Hematopoietic multipotent progenitor cell treated with erythropoietin and hydrocortisone succinate and interleukin-3 and kit ligand, for 4 days (in vitro differentiated cells): ENCODE measurements at places on chromosomes 7 and 10.

DNA sequence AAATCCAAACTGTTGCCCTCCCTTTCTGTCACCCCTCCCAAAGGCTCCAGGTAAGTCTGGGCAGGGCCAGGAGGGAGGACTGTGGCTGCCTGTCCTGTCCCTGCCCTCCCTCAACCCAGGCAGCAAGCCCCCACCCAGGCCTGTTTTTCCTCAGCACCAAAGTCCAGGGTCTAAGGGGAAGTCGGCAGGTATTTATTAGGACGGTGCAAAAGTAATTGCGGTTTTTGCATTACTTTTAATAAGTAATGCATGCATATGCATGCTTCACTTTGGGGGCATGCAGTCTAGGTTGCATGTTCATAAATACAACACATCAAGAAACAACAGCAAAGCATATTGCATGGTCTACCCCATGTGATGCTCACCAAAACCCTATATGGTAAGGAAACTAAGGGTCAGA is 15.2 kb upstream of the HABP2 start:
- no peak for DNase-seq

GRCh38 chr7:31251441-31251840 is 89.1 kb downstream of the NEUROD6 start:
- DNase-seq = no peak

- no peak for DNase-seq
Measured at GRCh38 chr7:87513735-87514335, 38.4 kb upstream of the ABCB4 start.

DNA sequence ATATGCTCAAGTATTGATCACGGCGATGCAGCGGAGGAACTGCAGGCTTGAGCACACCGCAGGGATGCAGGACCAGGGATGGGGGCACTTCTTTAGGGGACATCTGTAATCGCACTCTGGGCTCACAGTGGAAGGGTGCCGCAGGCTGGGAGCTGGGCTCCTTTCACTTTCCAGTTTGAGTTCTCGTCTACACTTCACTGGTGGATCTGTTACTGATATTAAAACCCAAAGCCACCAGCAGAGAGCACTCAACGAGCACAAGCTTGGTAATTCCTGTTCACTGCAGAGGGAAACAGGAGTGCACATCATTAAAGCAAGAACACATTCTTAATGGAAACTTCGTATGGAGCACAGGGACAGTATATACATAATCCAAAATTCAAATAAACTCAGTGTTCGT is 91.3 kb downstream of the PARD3 start:
- DNase-seq = peak; percentile 49

DNA sequence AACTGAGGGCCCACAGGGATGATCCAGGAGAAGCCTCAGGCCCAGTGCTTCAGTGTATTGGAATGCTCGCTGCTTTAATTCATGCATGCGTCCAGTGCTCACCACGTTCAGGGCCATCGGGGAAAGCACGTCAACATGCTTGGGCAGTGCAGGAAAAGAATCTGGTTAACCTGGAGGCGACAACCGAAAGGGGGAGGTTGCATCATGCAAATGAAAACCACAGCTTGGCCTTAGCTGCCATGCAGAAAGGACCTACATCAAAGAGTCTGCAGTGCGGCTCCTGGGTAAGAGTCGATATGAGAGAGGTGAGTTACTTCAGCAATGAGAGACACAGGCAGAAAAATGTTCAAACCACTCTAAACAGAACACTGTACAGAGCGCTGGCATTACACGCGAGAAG is 440.1 kb downstream of the KCNMA1 start:
- no peak for DNase-seq

- DNase-seq = no peak
Measured at GRCh38 chr10:131117416-131118212, 193.9 kb downstream of the TCERG1L start.

DNA sequence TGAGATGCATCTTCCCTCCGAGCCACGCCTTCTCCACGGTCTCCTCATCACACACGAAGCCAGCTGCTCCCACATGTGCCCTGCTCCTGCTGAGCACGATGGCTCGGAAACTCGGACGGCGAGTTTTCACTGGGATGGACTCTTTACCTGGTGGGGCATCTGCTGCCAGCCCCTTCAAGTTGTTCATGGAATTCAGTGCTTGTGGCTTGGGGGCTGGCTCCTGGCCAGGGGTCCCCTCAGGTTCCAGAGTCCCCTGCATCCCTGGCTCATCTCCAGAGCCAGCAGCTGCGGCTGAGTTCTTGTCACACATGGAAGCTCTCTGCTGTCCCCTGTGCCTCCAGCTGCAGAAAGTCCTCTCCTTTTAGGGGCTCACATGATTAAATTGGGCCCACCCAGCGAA is 654.0 kb downstream of the SDK1 start:
- no peak for DNase-seq

DNA sequence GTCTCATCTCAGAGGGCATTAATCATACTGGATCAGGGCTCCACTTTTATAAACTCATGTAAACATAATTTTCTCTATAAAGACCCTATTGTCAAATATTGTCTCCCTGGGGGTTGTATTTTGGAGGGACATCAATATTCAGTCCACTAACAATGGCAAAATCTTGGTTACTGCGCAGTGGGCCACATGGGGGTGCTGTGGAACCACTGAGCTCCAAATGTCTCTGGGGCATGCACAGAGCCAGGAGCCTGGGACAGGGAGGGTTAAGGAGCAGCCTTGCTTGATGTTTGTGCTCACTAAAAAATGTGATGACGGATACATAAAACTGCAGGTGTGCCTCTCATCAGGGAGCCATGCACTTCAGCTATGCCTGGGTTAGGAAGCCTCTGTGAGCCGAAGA is 62.1 kb upstream of the PRSS58 start:
- peak; percentile 61 for DNase-seq

DNA sequence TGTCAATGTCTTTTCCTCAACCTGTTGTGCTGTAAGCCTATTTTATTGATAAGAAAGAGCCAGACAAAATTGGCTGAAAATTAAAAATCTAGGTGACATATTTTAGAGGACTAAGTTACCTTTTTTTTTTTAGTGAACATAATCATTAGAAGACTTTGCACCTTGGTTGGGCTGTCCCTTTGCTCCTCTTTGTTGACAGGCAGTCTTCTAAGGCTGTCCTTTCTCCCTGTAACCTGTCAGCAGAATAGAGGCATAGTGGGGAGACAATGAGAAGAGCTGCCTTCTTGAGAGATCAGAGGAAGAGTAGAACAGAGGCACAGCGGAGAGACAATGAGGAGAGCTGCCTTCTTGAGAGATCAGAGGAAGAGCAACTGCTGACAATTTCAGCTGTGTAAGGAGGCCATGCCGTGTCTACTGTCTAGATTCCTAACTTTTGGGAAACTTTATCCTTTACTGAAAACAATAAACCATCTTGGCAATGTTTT is 238.3 kb upstream of the FZD1 start:
- no peak for DNase-seq

- no peak for DNase-seq
Measured at GRCh38 chr10:132813560-132814468, 27.9 kb upstream of the NKX6-2 start.

GRCh38 chr7:16786257-16786656 is 18.5 kb downstream of the AGR2 start:
- DNase-seq = no peak

DNA sequence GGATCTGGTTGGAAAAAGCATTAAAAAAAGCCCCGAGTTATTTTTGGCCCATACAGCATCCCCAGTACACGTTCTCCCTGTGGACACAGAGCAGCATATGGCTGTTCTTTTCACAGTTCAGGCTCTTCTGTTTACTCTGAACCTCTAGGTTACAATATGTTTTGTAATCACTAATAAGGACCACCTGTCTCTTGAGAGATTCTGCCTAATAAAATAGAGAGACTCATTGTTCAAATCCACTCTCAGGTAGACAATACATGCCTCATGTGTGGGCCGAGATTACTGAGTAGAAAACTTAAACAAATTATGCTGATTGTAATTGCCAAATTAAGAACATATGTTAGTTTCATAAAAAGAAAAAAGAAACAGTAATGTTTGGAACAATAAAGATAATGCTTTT is 647.7 kb downstream of the GRM8 start:
- no peak for DNase-seq

DNA sequence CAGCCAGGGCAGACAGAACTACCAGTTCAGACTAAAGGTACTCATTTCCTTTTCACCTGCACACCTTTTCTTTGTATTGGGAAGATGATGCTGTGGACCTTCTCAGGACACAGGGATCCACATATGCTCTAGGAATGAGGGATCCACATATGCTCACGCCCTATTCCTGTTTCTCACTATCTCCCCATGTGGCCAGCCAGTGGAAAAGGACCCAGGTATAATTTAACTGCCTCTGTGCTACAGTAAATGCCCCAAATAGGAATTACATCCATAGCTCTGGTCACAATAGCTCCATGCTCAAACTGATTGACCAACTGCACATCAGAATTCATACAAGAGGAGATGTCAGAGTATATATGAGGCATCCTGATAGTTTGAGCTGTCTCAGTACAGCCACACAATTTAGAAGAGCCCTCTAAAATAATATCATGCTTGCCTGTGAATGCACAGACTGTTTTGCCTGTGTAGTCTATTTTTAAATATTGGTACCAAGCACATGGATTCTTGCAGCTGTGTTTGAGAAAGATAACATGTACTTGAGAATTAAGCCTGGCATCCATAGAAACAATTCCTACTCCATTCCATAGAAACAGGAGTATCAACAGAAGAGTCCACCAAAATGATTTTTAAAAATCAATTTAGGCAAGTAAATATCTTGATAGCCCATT is 43.7 kb downstream of the CTTNBP2 start:
- no peak for DNase-seq

DNA sequence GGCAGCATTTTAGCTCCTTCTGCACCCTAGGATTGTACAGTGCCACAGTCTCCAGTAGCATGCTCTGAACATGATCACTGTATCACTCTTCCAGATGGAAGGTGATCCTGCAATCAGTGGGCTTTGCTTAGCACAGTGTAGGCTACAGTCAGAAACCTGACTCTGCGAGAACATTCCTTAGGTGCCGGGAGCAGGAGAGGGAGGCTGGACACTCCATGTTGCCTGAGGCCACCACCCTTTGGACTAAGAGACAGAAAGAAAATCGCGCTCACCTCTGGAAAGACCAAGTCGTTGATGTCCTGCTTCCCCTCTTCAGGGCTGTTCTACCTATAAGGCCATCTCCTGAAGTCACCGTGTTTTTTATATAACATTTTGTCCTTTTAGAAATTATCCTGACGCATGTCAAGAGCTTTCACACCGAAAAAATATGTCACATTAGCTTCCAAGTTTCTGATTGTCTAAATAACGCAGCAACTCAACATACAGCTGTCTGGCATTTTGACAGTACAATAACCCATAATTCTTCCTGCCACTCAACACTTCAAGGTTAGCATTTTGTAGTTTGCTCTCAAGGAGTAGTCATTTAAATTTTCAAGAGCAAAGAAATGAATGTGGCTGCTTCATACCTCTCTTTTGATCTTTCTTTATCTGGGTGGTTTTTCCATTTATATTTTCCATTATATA is 563.1 kb downstream of the LRMDA start:
- no peak for DNase-seq

DNA sequence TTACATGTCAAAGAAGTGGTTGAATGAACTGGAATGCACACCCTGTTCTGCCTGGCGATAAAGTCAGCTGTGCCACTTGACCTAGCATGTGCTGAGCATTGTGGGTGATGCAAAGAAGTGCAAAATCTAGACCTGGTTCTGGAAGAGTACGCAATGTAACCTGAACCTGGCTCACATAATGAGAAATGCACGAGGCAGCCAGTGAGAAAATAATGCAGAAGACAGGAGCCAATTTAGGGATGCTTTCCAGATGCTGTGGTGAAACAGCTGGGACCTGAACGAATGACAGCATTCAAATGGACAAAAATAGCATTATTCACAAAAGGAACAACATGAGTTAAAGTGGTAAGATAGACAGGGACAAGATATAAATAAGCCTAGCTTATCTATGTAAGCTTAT is 402.6 kb downstream of the SORCS1 start:
- DNase-seq = no peak

DNA sequence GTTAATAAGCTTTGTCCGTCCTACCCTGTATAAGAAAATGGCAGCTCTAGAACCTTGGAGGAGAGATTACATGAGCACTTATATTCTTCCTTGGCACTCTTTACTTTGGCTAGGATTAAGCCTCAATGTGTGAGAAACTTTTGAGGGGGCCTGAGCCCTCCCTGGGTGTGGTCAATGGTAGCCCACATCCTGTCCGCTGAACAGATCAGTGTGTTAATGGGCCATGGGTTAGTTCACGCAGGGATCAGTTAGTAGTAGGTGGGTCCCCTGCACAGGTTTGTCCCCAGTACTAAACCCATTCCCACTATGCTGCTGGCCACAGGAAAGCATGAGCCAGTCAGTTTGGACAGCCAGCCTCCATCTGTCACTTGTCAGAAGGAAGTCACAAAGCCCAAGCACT is 20.2 kb upstream of the IKZF1 start:
- DNase-seq = peak; percentile 69

DNA sequence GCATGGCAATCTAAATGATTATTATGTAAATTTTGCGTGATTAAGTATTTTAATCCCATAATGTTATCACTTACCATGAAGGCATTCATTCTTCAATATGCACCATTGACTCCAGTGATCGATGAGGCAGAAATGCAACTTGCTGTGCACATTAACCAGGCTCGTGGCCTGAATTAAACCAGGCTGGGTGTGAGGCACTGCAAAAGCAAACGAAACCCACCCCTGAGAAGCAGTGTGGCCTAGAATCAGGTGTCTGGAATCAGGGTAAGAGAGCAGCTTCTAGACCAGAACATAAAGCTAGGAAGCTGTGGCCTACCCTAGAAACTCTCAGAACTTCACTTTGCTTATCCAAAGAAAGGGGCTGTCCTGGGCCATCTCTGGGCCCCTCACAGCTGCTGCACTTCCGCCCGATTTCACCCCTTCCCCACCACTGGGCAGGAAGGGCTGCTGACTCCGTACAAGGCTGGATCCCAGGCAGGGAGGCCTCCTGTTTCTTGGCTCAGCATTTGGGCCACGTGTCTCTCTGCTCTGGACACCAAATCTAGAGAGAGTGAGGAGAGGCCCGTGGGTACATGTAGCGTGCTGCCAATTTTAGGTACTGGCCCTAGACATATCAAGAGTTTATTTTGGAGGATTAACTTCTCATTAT is 4.4 kb downstream of the PTPRE start:
- DNase-seq = no peak

DNA sequence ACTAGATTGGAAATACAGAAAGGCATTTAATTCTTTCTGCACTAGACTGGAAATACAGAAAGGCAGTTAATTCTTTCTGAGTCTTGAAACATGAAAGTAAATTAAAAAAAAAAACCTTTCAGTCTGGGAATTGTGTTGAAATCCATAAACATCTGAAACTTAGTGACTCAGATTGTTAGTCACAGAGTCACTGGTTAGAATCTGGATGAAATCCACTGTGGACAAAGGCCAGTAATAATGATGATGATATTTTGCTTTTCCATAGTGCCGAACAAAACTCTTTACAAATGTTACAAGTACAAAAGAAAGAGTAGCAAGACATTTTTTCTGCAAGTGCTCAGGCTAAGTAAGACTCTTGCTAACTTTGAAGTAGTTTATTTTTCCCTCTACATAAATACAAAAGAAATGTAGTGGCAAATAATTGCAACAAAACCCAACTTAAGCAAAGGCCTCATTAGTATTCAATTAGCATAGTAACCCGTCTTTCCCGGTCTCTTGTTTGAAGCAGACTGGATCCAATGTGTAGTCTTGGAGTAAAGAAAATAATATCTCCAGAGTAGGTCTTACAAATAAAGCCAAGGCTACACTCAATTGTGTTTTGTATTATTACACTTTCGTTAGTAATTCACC is 5.8 kb upstream of the PRTFDC1 start:
- no peak for DNase-seq
